Thyroid gland (tissue), 4 donors: ENCODE measurements at places on chromosomes 7 and 10. TPM values are rescaled to one million over a fixed set of nuclear protein-coding genes. Genes with fewer than 3 reads are reported as not detected.

GRCh38 chr10:71358277-71358676, 38.4 kb upstream of the CDH23 start:
- no peak for DNase-seq

DNA sequence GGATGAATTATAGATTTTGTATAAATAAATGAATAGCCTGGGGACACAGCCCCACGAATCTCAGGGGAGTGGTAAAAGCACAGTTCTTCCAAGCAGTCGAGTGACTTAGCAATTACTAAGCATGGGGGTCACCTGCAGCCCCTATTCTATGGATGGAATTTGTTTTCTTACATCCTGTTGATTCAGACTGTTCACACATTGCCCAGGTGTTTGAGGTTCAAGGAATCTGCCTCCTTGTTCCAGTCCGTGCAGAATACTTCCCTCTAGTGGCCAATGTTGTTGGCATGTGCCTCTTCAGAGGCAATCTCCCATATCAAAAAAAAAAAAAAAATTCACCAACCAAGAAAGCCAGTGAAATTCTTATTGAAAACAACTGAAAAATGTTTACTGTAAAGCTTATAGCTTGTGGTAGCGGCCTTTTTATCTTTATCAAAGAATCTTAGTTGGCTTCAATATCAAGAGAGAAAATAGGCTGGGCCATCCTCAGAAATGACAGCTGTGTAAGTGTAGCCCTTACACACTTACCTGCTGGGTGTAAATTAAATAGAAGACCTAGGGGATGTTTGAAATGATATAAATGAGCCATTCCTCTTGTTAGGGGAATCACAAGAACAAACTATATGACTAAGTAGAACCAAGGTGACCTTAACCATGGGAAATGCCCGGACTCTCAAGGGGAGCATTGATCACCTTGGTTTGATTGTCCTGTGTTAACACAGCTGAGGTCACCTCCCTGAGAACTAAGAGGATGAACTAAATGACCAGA, 7.8 kb downstream of the LIPM start:
- DNase-seq, result peak; percentile 30

DNA sequence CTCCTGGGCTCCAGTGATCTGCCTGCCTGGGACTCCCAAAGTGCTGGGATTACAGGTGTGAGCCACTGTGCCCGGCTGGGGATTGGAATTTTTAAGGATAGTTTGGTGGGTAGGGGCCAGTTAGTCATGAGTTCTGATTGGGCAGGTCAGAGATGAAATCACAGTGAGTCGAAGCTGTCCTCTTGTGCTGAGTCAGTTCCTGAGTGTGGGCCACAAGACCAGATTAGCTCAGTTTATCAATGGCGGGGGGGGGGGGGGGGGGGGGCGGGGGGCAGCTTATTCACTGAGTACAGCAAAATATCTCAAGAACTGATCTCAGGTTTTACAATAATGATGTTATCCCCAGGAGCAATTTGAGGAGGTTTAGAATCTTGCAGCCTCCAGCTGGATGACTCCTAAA, 11.6 kb upstream of the ERCC6 start:
- no peak for DNase-seq

The PILRA gene
- 4.5 TPM for total RNA-seq

The PRSS37 gene
- total RNA-seq, result not detected
